NCI-H1105 (cell line): ENCODE measurements at places on chromosomes 1 and 21.

DNA sequence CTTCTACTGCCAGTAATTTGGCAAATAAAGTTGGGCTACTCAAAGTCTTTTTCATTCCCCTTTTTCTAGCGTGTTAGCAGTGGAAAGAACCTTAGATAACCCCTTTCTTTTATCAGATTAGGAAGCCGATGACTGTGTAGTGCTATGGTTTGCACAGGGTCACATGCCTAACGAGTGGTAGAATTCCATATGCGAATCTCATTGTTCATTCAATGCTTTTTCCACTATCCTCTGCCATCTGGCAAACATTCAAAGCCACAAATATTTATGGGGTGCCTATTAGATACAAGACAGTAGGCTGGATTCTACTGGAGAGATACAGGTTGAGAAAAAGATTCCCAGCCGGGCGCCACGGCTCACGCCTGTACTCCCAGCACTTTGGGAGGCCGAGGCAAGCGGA lies 14.9 kb upstream of the IER5 start:
- DNase-seq, result no peak

- DNase-seq, result no peak
These were observed 27.9 kb upstream of the KIF21B start for GRCh38 chr1:201051399-201051798.

- DNase-seq, result peak; percentile 55
These were observed 55.4 kb downstream of the CAMK2N1 start for GRCh38 chr1:20430355-20431175.

- DNase-seq, result no peak
These were observed 54.6 kb upstream of the SAMSN1 start for GRCh38 chr21:14600569-14601297.

DNA sequence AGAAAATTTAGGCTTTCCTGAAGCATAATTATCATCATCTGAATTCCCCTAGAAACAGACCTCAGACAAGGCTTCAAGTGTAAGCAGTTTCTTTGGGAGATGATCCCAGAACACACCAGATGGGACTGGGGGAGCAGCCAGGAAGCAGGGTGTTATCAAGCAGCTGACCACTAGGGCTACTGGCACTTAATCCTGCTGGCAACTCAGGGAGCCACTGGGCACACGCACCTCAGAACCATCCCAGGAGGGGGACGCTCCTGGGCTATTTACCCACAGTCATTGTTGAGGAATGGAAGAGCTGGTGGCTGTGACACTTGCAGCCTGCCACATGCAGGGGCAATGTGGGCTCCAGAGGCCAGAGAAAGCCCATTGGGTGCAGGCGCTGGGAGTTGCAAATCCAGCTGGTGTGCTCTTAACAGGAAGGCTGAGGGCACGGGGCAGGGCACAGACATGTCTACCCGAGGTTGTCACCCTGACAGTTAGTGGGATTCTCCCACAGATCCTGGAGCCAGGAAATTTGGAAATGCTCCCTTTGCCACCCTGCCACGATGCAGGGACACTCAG lies 15.1 kb upstream of the IL22RA1 start:
- no peak for DNase-seq

- no peak for DNase-seq
These were observed 32.9 kb upstream of the MED18 start for GRCh38 chr1:28295936-28296335.

GRCh38 chr1:237640966-237641365 lies 249.8 kb downstream of the ZP4 start:
- DNase-seq, result no peak

DNA sequence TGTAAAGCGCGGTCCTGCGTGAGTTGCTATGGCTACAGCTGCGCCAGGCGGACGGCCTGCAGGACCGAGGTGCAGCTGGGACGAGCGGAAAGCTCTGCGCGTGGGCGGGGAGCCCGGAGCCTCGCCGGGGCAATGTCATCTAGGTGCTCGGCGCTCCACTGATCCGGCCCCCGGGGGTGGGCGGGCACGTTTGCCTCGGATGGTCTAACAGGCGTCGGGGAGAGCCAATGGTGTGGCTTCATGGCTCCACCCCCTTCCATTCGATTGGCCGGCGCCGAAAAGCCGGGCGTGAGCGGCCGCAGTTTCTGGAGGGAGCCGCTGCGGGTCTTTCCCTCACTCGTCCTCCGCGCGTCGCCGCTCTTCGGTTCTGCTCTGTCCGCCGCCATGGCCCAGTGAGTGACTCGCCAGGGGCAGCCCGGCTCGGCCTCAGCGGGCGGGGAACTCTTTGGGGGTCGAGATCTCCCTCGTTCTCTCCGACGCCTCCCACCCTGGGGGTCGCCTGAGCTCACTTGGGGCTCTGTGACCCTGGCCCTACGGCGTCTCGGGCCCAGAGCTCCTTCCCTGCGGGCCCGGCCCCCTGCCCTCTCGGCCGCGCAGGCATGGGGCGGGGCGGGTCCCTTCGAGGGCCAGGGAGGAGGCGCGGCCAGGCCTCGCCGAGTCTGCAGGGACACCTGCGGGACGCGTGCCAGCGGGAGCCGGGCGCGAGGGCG lies at the start of gene PGD:
TSS of gene PGD (plus strand) at position 331 of the 710 bp plus-strand sequence. CDS start at position 385, 54 bp downstream.
- peak; percentile 99 for DNase-seq

DNA sequence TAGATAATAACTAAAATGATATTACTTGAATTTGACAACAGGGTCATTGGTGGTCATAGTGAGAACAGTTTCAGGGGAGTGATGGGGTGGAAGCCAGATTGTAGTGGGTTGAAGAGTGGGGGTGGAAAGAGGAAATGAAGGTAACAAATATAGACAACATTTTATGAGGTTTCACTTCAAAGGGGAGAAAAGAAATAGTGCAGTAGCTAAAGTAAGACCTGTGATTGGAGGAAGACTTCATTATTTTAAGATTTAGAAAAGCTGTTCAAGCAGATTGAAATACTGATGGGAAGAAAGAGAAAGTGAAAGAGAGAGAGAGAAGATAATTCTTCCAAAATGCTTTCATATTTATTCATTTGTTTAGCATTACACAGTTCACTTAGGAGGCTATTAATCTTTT lies 52.0 kb upstream of the KCNA3 start:
- no peak for DNase-seq

DNA sequence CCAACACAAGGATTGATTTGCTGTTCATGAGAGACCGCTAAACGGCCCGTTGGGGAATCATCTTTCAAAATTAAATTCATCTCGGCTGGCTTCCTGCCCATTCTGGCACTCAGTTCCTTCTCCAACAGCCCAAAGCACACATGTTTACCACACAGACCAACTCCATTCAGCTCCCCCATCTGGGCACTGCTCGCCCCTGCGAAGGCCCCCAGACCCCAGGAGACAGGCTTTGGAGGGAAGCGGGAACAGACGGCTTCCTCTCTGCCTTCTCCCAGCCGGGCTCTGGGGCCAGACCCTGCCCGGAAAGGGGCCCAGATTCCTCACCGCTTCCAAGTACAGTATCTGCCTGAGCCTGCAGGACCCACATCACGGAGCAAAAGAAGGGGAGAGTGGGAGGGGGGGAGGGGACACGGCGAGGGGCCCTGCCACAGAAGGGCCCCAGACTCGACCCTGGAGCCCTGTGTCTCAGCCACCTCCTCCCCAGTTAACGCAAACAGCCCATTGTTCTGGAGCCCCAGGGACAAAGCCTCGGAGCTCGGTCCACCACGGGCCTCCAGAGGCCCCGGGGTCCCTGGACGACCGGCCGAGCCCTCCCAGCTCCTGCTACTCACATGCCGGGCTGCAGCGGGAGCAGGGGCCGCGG lies 660 bp downstream of the MEGF6 start:
- peak; percentile 14 for DNase-seq

DNA sequence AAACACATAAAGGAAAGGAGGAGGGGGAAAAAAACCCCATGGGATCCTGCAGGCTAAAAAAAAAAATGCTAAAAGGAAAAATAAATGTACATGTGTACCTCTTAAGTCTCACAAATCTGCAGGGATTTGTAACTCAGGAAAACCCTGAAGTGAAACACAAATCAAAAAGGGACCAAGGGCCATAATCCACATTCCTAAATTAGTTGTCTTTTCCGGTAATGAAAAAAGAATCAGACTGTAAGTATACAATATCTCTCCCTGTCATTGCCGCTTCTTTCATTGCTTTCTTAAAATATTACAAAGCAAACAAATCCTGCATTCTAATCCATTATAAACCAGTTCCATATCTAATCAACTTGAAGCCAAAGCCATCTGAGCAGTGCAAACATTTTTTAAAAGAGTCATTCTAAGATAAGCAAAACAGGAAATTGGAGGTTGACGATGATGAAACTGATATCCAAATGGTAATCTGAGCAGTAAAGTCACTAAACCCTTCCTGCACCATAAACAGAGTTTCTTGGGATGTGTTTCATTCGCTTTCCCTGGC lies 58.7 kb upstream of the SIM2 start:
- DNase-seq, result no peak

DNA sequence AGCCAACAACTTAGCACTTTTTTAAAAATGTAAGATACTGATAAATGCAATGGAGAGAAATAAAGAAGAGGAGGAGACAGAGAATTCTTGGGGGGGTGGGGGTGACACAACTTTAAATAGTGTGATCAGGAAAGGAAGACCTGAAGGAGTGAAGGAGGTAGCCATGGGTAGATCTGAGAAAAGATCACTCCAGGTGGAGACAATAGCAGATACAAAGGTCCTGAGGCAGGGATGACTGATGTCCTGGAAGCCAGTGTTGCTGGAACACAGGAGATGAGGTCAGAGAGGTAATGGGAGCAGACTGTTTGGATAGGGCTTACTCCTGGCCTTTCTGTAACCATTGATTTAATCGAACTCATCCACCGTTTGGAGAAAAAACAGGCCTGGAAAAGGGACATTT lies 24.6 kb upstream of the TRABD2B start:
- no peak for DNase-seq

- no peak for DNase-seq
These were observed 14.8 kb downstream of the ATP1B1 start for GRCh38 chr1:169121146-169121923.

- no peak for DNase-seq
These were observed 21.7 kb upstream of the ACTRT2 start for GRCh38 chr1:2999571-2999970.

GRCh38 chr1:180444522-180444921 lies 57.9 kb downstream of the ACBD6 start:
- DNase-seq, result no peak

- DNase-seq, result no peak
These were observed 20.5 kb upstream of the PDC start for GRCh38 chr1:186481303-186481888.

DNA sequence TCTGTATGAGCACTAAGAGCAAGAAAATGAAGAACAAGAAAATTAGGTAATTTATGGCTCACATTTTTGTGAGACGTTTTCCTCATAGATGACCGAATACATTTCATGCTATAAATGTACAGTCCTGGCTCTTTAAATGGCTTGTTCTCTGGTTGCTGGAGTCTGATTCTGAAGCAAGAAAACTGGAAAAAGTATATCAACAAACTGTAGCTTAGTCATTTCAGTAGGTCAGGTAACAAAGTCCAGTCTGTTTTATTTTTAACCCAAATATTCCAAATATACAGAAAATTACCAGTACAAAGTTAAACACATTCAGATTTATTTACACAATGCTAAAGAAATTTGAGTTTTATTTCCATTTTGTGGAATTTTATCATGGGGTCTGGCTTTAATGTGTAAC lies 2.5 kb upstream of the MYBPHL start:
- DNase-seq, result no peak

DNA sequence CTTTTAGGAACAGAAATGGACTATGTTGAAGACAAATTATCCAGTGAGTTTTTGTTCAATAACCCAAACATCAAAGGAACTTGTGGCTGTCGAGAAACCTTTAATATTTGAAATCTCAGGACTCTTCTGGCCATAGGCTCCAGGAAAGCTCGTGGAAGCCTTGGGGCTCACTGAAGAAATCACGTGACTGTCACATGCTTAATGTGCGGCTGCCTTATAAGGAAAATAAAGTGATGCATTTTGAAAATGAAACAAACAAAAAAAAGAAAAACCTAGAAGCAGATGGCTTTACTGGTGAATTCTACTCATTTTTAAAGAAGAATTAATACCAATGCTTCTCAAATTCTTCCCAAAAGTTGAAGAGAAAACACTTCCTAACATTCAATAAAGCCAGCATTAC lies 228.4 kb upstream of the RAB4A start:
- DNase-seq, result no peak

DNA sequence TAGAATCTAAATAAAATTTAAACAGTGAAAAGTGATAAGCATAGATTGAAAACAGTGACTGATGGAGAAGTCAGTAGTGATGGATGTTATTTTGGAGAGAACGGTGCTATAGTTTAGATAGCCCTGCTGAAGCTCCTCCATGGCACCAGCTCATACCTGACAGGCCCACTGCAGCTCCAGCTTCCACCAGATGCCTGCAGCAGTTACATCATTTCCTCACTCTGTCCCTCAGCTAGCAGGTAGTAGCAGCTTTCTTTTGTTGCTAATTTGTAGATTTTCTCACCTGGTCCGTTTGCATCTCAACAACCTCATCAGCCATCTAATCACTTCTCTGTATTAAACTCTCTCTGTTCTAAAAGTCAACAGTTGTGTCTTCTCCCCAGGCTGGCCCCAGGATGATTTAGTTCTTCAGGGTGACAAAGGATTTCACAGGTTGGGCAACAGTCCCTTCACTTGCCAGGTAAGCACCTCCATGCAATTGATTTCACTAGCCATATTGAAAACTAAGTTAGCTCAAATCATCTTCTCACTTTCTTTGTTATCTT lies 128.3 kb downstream of the LMX1A start:
- DNase-seq, result no peak

- no peak for DNase-seq
These were observed 55.8 kb downstream of the TRIM33 start for GRCh38 chr1:114455102-114455785.
